ENCODE measurements at places on chromosomes 3 and 15.

GRCh38 chr3:60313951-60314461 is 937.2 kb downstream of the FHIT start:
- no peak for DNase-seq

DNA sequence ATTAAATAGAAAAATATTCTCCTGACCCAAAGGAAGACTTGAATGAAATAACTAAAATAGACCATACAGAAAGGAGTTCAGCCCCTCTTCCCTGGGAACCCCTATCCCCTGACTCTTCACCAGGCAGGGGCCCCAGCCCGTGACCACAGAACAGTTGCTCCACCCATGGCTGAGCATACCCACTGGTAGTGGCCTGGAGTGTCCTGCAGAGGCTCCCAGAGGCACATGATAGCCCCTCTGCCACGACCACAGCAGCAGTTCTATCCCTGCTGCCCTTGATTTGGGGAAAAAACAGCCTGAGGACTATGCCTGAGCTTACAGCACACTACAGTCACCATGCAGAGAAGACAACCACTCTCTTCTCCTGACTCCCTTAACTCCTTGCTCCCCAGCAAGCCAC is 31.8 kb downstream of the TTC14 start:
- no peak for DNase-seq

GRCh38 chr15:26129852-26130251 is 266.7 kb upstream of the ATP10A start:
- no peak for DNase-seq

- DNase-seq = no peak
These were observed 360.0 kb upstream of the PROK2 start for GRCh38 chr3:72144773-72145505.

- no peak for DNase-seq
These were observed 130.9 kb downstream of the IL1RAP start for GRCh38 chr3:190644766-190645165.

DNA sequence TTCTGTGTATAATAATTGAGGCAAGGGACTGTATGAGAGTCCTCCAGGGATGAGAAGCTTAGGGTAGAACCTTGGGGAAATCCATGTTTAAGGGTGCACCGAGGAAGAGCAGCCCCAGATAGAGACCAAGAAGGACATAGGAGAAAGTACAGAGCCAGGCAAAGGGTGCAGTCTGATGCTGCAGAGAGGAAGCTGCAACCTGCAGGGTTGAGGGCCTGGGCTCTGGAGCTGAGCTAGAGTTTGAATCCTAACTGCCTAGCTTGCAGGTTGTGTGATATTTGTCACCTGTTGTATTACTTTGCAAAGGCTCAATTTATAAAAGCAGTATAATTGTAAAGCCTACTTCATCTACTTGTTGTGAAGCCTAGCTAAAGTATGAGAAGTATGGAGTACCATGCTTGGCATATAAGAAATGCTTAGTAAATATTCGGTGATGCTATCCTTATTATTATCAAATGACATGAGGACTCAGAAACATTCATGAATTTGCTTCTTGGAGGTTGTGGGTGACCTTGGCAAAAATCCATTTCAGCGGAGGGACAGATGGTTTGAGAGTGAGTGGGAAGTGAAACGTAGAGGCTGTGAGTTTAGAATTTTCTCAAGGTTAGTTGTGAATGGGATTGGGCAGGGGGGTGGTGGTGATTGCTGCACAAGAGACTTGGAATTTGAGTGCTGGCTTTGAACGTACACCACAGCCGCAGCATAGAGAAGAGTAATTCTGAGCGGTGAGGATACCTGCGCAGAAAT is 43.8 kb downstream of the PLCL2 start:
- DNase-seq = no peak

DNA sequence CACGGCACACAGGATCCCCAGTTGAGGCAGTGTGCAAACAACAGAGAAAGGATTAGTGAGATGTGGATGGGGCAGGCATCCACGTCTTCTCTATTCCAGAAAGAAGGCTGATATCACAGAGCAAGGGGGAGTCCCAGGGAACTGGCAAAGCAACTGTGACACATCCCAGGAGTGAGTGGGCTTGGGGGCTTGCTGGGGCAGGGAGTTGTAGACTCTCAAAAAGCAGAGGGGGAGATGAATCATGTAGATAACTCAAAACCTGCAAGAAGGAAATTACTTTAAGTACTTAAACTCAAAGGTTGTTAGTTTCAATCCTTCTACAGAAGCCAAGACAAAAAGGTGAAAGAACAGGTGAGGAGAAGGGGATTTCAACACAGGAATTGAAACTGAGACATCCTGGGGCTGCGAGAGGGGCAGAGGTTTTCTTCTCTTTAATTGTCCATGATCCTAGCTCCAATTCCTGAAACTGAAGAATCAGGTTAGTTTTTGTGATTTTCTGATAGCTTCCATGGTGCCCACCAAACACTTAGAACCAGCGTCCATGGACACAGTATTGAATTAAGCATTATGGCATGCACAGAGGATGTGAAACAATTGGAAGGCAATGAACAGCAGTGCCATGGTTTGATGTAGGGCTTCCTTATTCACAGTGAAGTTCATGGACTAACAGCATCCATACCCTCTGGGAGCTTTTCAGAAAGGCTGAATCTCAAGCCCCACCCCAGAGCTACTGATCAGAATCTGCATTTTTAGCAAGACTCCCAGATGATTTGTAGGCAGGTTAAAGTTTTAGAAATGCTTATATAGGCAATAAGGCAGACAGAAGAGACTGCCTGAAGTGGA is 52.0 kb downstream of the CCR3 start:
- peak; percentile 51 for DNase-seq

DNA sequence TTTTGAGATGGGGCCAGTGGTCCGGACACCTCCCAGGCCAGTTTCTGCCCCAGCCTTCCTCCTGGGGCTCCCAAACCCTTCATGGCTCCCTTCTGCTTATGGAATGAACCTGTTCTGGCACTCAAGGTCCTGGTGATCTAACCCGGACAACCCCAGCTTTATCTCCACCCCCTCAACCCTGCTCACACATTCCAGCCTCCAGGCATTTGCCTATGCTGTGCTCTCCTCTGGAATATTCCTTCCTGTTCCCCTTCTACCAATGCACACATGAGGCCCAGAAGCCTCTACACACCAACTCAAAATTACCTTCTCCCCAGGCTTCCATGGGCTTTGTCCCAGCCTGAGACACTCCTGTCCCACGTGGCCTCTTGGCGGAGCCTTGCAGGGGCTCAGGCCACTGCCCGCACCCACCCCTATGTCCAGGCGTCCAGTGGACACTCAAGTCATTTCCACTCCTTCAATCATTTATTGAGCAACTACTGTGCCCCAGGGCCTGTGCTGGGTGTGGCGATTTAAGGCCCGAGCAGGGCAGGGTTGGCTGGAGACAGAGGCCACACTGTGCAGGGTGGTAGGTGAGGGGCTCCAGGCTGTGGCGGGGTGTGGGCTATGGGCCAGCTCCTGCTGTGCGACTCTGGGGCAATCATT is 18.8 kb downstream of the PLXND1 start:
- no peak for DNase-seq

DNA sequence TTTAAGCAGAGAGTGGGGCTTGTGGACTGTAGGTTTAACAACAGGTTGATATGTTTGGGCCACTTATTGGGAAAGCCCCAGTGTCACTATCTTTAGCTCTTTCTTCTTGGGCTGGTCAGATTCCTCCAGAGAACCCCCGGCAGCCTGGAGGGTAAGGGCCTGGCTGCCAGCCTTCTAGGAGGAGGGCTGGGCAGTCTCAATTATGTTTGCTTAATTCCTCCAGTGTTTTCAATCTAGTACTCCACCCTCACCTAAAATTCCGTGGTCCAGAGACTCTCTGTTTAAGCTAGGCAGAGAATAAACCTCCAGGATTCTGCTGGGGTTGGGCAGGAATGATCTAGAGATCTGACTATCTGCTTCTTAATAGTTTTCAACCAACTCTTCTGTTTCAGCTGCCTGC is 5.3 kb downstream of the ASB14 start:
- DNase-seq = no peak

- no peak for DNase-seq
These were observed 549.2 kb upstream of the TBL1XR1 start for GRCh38 chr3:177746337-177746933.

GRCh38 chr15:98881526-98882520 is 125.8 kb downstream of the PGPEP1L start:
- DNase-seq = no peak

GRCh38 chr3:123137001-123137400 is 64.7 kb upstream of the SEC22A start:
- no peak for DNase-seq

DNA sequence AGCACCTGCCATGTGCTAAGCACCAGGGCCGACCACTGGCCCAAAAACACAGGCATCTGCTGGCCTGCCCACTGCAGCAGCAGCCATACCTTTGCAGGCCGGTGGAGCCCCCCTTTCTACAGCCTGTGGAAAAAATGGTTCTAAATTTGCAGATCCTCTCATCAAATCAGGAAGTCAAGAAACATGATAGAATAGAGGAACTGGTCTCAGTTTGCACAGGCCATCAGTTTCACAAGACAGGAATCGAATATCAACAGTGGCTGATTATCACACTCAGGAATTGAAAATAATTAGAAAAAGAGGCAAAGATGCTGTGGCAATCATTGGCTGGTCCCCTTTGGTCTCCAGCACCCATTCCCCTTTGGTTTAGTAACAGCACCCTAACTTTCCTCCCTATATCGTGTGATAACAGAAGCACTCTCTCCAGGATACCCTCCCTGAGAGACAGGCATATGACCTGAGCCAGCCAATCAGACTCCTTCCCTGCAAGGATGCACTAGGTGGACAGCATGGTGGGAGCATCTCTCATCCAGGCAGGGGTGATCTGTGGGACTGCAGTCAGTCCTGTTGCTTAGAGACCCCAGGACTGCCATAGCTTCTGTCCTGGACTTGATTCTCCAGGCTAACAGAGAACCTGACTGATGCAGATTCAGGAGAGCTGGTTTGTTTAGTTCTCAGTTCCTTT is 3.5 kb upstream of the PAK6 start:
- no peak for DNase-seq

DNA sequence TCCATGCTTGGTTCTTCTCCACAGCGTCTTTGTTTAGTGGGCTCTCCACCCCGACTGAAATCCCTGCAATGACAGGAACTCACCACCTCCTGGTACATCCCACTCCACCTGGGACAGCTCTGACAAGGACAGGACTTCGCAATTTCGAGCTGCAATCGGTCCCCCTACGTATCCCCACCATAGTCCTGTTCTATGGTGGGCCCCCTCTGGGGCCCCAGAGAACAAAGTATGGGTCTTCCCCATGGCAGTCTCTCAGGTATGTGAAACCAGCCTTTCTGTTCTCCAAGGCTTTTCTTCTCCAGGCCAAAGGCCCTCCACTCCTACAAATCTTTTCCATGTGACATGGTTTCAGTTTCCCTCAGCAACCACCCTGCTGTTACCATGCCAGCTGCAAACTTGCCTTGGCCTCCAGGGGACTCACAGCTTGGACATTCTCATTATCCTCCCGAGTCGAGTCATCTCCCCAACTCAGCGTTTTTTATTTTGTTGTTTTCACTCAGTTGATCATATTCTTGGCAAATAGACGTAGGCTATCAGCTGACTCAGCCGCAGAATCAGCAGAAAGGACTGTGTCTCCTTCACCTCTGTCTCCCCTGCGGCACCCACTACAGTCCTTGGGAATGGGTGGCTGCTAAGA is 233.3 kb downstream of the OPA1 start:
- DNase-seq = no peak

DNA sequence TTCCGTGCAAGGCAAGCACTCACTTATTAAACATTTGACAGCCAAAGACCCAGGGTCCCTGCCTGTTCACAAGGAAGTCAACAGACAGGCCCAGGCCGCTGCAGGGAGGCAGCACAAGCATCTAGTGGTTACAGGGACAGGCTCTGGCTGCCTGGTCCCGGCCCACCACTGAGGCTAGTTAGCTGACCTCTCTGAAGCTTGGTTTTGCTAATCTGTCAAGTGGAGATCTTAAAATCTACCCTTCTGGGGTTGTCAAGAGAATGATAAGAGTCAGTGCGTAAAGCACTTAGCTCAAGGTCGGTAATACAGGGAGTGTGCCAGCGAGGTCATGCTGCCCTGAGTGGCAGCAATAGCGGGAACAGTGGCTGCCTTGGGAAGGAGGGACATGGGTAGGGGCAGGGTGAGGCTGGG is 6.0 kb downstream of the GNB5 start:
- DNase-seq = no peak

- no peak for DNase-seq
These were observed 42.4 kb downstream of the TGFBR2 start for GRCh38 chr3:30648670-30649357.

- DNase-seq = no peak
These were observed 31.6 kb upstream of the GATA2 start for GRCh38 chr3:128524374-128525299.

DNA sequence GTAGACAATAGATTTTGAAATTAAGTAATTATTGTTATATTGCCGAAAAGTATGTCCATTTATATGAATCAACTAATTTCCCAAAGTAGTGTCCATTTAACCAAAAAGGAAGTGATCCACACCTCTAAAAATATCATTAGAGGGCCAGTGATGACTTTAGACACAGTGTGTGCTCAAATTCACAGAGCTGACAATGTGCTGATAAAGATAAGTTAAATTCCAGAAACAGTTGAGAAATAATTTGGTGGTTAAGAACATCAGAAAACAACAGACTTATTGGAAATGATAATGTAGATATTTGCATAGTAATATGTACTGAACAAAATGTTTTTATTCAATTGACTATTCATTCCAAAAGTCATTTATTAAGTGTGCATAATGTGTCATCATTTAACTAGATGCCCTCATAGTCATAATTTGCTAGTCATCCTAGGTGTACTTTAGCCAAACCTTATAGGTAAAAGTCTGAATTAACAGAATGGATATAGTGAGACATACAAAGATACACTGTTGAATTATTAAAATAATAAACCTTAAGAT is 230.2 kb upstream of the ADAMTS9 start:
- DNase-seq = no peak

DNA sequence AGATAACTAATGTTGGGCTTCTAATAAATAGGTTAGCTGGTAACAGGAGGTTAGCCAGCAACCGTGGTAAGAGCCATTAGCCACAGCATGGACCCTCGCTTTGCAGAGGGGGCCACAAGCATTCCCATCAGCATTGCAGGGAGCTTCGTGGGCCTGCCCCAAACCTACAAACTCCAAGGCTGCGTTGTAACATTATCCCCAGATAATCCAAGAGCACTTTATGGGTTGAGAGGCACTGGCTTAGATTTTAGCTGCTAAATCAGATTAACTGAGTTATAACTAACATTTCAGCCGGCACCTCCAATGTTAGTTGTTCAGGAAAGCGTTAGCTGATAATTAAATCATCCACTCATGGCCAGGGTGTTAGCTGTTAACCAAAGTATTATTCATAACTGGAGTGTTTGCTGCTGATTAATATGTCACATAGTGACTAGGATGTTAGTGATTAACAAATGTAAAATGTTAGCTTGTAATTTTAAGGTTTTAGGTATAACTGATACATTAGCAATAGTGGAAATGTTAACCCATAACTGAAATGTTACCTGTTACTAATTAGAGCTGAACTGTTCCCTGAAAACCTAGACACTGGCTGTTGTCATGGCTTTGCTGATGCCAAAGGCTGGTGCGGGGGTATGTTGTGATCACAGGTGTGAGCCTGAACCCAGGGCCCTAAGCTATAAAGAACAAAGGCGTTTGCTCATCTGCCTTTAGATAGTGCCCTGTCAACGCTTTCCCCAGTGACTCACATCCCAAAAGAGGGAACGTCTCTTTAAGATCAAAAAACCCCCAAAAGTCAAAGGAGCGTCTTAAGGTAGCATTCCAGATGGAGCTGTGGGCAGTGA is 56.2 kb downstream of the SLC6A6 start:
- no peak for DNase-seq
